ENCODE measurements at places on chromosomes 4 and X. TPM values are rescaled to one million over a fixed set of nuclear protein-coding genes. Genes with fewer than 3 reads are reported as not detected.

The FMR1NB gene
- total RNA-seq, result not detected

The ATP11C gene
- total RNA-seq, result 21.3 TPM

The SSX2B gene
- not detected for total RNA-seq

The TMEM154 gene
- 59.9 TPM for total RNA-seq

GRCh38 chrX:124209792-124210576 is 122.5 kb upstream of the TEX13D start:
- no peak for DNase-seq

DNA sequence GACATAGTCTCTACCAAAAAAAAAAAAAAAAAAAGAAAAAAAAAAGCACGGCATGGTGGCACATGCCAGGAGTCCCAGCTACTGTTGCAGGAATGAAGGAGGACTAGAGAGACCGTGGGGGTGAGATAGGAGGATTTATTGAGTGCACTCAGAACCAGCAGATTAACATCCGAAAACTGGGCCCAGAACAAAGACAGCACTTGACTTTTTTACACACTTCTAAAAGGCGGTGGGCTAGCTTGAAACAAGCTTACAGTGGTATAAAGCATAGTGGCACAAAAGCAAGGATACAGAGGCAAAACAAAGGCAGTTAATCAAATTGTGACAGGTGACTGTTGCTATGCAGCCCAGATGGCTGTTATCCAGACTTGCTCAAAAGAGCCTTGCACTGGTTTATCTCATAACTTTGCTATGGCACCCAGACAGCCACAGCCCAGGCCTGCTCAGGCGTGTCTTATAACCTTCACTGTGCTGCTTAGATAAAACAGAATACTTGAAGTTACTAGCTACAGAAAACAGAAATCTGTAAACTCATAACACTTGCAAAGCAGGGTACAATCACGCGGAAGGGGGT is 9.9 kb upstream of the PI4K2B start:
- no peak for DNase-seq

- no peak for DNase-seq
Measured at GRCh38 chrX:77276742-77277141, 170.4 kb upstream of the FGF16 start.

GRCh38 chr4:78735697-78736096 is 40.5 kb upstream of the BMP2K start:
- DNase-seq, result no peak

DNA sequence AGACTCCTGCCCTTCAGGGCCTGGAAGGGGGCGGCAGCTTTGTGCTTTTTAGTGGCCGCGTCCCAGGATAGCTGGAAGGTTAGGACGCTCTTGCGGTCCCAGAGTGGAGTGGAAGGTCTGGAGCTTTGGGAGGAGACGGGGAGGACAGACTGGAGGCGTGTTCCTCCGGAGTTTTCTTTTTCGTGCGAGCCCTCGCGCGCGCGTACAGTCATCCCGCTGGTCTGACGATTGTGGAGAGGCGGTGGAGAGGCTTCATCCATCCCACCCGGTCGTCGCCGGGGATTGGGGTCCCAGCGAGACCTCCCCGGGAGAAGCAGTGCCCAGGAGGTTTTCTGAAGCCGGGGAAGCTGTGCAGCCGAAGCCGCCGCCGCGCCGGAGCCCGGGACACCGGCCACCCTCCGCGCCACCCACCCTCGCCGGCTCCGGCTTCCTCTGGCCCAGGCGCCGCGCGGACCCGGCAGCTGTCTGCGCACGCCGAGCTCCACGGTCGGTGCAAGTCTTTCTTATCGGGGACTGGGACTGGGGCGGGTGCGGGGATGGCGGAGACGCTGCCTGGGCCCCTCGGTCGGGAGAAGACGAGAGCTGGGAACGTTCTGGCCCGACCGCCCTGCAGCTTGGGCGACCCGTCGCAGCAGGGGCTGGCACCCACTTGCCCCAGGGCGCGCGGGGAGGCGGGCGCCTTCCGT is at the start of gene EDNRA:
Gene EDNRA, plus strand, starts transcription at position 207 of the 686 bp plus-strand sequence. CDS start 4,585 bp downstream, outside the sequence.
- no peak for DNase-seq

- DNase-seq, result no peak
Measured at GRCh38 chr4:8580321-8581093, at the start of gene GPR78. TSS of gene GPR78 (plus strand) at chr4:8580392. CDS start at chr4:8580983, 591 bp downstream.
